ENCODE measurements at places on chromosomes 2 and 18.
A peak's percentile ranks its signal among the peaks of the same experiment; 100 is the strongest.

- peak; percentile 5 for DNase-seq
Observed at GRCh38 chr2:155157065-155157464, 458.6 kb downstream of the KCNJ3 start.

DNA sequence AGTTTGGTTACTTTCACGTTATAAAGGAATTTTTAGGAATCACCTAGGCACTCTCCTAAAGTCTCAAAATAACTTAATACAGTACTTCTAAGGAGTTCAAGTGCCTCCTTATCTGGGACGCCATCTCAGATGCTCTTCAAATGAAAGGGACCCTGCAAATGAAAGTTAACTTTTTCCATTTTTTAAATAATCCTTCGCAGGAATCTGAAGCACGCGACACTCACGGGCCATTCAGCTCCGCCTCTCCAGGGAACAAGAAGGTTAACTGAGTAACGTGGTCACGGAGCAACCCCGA, 537 bp upstream of the ZC3H15 start:
- no peak for DNase-seq

GRCh38 chr2:134469516-134470115, 215.7 kb downstream of the MGAT5 start:
- no peak for DNase-seq

GRCh38 chr2:225867071-225867470, 467.6 kb downstream of the NYAP2 start:
- no peak for DNase-seq

- no peak for DNase-seq
Observed at GRCh38 chr2:158359846-158360245, 96.7 kb downstream of the CCDC148 start.

DNA sequence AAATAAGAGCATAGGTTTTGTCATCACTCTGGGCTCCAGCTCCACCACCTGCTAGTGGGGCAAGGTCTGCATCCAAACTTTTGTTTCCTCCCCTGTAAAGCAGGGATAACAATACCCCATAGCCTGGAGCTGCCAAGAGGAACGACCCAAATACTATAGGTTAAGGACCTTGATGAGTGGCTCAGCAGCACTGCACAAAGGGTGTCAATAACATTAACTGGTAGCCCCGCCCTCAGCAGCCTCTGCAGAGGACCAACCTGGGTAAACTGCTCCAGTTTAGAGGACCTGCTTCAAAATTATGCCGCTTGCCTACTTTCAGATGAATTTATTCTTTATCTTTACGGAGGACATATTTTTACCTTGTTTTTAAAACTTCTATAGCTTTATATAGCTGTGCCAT, 65.8 kb upstream of the RIOK3 start:
- DNase-seq, result no peak

DNA sequence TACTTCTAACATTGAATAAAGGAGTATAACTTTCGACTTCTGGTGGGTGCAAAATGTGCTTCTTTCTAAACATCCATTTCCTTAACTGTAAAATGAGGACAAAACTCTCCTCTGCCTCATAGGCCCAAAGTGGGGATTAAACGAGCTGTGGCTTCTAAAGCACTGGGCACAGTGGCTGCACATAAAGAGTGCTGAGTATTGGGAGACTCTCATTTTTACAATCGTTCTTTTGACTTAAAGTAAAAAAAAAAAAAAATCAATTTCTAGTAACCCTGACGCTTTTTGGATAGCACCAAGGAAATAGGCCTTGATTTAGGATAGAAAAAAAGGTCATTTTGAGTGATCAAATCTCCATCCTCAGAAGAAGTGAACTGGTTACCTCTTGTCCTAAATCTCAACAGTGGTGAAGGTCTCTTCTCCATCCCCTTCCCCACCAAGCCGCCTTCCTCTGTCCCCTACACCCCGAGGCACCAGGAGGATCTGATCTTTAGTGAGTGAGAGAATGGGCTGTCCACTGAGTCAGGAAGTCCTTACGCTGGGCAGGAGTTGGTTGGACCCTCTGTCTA, 161.6 kb downstream of the DDX1 start:
- DNase-seq, result no peak

GRCh38 chr18:31876707-31877106, 66.2 kb downstream of the TRAPPC8 start:
- DNase-seq, result no peak

DNA sequence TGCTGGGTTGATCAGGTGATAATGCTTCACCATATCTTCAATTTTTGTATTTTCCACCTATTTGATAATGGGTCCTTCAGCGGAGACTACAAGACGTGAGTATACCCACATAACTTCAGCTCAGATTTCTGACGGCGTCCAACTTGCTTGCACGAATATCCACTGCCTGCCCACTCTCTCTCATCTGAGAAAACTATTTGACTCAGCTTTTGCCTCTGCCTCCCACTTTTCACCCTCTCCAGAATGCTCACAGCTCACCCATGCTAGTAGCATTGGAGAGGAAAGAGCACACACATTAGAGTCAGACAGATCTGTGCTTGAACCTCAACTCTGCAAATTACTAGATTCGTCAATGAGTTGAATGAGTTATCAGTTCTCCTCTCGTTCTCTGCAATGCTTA, 166.8 kb downstream of the BCL2 start:
- no peak for DNase-seq

DNA sequence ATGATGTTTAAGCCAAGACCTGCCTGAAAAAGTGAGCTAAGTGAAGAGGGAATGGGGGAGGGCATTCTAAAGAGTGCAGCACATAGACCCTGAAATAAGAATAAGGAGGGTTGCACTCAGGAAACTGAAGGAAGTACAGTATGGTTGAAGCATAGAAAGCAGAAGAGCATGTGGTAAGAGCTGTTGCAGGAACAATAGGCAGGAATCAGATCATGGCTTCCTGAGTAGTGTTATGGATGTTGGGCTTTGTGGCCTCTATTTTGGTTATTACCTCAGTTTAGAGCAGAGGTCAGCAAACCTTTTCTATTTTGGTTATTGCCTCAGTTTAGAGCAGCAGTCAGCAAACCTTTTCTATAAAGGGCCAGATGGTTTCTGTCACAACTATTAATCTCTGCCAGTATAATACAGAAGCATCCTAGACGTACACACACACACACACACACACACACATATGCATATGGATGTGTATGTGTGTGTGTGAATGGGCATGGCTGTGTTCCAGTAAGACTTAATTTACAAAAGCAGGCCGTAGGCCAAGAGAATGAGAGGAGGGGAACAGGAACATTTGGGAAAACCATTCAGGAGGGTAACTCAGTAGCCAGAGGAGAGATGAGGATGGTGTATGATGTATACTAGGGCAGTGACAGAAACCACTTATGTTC, 91.1 kb upstream of the MYO3B start:
- DNase-seq, result no peak

DNA sequence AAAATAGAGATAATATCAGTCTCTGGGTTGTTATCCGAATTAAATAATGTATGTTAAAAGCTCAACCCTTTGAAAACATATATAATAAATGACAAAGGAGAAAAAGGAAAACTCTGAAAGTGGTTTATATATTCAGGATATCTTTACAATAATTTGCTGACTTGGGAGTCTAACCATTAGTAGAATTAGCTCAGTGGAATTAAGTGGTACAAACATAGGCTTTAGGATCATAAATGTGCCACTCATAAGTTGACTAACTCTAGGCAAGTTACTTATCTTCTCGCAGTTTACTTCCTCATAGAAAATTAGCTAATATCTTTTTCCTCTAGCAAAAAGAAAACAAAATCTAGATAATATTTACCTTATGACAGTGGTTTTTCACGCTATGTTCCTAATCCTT, 44.6 kb downstream of the HEATR5B start:
- no peak for DNase-seq

- DNase-seq, result no peak
Observed at GRCh38 chr2:57434441-57434840, 612.2 kb upstream of the VRK2 start.

- DNase-seq, result no peak
Observed at GRCh38 chr2:60577682-60578283, 24.3 kb upstream of the BCL11A start.

Data from RKO (cell line).